ENCODE measurements at places on chromosomes 16 and 17.
A peak's percentile ranks its signal among the peaks of the same experiment; 100 is the strongest.

GRCh38 chr17:63622574-63623390 lies 565 bp downstream of the MAP3K3 start:
- no peak for DNase-seq

DNA sequence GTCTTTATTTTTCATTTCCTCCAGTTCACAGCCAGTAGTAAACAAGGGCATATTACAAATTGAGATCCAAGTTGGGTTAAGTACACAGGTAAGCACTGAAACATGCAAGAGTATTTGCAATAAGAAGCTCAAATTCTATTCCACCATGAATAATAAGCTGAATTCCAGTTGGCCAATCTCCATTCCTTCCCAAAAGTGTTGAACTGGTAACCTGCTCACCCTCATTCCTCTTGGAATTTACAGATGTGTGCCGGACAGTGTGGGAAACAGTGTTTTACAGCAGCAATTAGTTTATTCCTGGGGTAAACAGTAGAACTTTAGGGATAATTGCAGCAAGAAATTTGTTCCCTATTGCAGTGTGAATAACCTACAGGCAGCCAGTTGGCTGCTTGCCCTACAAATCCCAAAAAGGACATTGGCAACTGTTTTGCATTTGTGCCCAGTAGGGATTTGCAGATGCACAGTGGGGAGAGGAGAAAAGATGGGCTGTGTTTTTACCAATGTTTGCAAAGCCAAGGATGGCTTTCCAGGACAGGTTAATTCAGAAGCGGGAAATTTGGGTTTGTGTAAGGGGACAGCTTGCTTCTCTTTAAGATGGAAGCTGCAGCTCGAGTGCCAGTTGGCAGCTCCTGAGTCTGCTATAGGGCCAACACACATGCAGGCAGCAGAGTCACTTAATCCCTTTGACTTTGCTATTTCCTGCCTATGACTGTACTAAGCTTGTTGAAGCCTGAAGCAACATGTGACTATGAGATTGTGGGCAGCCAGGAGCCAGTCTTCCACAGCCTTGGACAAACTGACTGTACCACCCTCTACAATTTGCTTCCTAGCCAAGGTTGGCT lies 318.9 kb downstream of the MAP2K6 start:
- DNase-seq: no peak

GRCh38 chr16:1763521-1764511 lies 7.5 kb downstream of the NME3 start:
- DNase-seq: no peak

DNA sequence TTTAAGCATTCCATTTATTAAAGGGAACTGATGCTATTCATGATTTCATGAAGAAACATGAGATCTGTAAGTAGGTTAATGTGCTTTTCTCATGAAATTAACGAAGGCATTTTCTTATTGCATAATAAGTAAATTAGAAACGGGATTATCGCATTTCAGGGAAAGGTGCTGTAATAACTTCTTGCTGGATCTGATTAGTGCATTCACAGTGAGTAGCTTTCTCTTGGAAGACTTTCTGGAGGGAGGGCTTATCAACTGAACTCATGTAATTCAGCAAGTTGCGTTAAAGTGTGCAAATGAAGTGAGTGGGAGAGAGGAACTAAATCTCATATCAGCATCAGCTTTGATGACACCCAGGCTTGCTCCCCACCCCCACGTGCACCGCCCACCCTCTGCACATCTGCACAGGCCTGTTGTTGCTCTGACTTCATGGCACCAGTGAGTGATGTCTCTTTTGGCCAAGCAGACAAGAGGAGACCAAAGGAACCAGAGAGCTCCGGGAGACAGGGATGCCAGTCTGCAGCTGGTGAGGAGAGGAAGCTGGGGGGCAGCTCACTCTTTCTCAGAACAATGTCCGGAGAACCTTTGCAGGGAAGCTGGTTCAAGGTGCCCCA lies 26.3 kb upstream of the GAS7 start:
- no peak for DNase-seq

DNA sequence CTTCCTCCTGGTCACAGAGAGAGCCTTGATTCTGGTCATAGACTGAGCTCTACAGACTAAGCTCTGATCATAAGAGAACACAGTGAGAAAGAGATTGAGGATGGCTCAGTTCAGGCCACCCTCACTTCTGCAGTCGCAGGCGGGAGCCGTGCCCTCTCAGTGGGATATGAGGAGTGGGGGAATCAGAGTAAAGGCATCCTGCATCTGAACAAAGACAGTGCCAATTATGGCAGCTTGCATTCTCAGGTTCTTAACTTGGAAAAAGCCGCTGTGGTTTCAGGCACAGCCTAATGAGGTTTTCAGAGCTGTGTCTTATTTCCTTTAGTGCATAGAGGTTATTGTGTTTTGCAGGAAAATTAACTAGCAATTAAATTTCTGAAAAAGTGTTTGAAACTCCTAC lies 134.4 kb upstream of the NLRP1 start:
- no peak for DNase-seq

DNA sequence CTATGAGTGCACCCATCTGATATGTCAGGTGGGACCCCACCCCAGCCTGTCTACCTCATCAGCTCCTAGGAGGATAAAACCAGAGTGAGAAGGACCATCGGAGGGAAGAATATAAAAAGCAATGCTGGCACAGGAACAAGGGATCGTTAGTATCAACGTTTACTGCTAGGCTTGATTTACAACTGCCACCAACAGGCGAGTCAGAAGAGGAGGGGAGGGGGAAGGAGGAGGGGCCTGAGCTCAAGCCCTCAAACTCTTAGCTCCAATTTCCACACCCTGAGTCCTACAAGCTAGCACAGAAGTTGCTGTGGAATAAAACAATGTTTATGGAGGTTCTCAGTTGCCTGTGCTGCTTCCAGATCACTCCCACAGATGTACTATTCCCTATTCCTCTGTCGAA lies 234.5 kb downstream of the C16orf78 start:
- peak; percentile 78 for DNase-seq

- no peak for DNase-seq
Measured at GRCh38 chr16:75495076-75495674, at the start of gene CHST6. Gene CHST6 (minus strand): TSS chr16:75495441. CDS start chr16:75479828, 15,613 bp downstream.

DNA sequence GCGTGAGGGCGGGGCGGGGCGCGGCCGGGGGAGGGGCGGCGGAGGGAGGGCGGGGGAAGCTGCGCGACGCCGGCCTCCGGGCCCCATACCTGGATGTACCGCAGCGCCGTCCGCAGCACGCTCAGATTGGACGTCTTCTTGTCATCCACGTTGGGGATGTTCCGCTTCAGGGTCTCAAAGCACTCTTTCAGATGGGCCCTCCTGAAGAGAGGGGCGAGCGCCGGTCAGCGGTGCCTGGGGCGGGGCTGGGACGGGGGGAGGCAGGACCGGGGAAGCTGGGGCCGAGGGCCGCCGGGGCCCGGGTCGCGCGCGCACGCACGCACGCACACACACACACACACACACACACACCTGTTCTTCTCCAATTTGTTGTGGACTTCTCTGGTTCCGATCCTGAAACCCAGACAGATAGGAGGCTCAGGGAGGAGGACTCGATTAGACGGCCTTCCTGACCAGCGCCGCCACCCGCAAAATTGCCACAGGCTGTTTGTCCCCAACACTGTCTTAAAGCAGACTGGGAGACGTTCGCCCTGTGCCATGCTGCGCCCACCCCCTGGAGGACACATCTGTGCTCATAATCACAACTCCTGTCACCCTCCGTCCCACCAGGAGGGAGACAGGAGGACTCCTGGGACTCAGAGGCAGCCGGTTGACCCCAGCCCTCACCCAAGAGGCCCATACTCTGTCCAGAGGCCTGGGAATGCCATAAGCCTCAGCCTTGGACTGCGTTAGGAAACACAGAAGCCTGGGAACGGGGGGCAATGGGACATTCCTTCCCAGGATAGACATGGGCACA lies 6.7 kb downstream of the MNT start:
- DNase-seq: no peak

- no peak for DNase-seq
Measured at GRCh38 chr17:15342460-15342859, 1.1 kb upstream of the TEKT3 start.

GRCh38 chr17:50830994-50831393 lies 4.4 kb upstream of the WFIKKN2 start:
- DNase-seq: no peak

DNA sequence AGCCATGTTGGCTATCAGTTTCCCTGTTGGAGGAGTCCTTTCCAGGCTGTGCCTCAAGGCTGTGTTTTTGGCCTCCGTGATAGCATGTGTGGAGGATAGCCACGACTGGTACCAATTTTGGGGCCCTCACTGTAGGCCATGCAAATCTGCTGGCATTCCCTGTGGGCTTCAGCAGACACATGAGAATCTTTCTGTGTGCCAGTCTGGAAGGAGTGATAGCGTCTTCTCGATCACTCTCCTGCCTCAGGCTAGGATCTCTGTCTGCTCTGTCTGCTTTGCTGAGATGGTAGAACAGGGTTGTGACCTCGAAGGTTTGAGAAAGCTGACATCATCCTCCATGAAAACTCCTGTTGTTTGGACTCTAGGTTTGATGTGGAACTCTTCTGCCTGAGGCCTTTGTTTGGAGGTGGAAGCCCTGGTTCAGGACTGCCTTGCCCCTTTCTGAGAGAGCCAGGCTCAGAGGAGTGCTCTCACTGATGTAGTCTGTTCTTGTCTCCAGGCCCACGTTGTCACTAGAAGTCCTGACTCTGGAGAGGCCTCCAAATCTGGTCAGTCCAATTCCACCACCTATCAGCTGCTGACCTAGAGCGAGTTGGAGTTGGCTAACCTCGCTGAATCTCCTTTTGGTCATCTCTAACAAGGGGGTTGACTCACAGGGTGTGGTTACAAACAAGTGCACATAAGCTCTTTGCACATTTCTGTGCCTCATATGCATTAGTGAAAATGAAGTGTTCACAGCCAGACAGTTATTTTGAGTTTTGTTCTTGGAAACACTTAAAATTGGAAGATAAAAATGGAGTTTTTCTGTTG lies 12.1 kb upstream of the EDC4 start:
- no peak for DNase-seq

DNA sequence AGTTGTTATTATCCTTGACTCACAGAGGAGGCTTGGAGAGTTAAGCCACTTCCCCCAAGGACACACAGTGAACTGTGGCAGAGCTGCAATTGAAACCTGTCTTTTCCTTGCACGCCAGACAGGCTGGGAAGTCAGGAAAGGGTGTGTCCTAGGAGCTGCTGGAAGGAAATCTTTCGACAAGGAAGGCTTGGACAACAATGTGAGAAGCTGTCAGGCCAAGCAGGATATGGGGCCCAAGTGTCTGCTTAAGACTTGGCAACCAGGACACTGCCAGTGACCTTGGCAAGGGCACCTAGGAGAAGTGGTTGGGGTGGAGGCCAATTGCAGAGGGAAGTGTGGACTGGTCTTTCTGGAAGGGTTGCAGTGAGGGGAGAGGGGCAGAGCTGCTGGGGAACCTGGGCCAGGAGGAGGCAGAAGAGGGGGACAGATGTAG lies 2.1 kb upstream of the CAMKK1 start:
- no peak for DNase-seq

DNA sequence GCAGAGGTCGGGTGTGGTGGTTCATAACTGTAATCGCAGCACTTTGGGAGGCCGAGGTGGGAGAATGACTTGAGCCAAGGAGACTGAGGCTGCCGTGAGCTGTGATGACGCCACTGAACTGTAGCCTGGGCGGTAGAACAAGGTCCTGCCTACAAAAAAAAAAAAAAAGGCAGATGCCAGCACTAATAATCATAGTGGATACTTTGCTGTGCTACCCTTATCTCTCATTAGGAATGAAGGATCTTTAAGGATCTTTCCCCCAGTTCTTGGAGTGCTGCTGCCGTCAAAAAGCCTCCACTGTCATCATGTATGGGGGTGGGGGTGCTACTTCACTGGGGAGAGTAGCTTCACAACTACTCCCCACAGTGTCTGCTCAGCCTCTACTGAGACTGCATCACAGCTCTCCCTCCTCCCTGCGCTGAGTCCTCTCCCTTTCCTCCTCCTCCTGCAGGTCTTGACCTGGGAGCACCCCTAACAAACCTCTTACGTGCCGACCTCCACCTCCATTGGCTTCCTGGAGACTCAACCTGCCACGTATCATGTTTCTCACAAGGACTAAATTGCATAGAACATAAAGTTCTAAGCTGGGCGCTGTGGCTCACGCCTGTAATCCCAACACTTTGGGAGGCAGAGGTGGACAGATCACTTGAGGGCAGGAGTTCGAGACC lies 24.4 kb upstream of the ST6GALNAC1 start:
- no peak for DNase-seq

DNA sequence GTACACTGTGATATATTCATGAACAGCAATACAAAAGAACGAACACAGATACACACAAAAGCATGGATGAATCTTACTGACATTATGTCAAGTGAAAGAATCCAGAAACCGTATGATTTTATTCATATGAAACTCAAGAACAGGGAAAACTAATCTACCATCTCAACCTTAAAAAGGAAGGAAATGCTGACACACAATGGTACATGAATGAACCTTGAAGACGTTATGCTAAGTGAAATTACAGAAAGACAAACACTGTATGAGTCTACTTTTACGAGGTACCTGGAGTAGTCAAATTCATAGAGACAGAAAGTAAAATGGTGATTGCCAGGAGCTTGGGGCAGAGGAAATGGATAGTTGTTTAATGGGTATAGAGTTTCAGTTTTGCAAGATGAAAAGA lies 8.7 kb upstream of the PRKCB start:
- no peak for DNase-seq

DNA sequence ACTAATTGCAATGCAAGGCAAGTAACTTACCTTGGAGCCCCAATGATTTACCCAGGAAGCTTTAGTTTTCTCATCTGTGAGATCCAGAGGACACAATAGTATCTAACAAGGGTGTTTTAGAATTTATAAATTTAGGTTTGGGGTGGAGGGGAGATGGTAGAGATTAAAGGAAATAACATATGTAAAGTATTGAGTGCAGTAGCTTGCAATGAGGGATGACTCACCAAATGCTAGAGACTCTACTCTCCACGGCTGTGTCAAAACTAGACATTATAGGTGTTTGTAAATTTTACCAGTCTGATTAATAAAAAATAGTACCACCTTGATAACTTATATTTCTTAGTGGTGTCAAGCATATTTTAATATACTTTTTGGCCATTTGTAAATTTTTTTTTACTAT lies 3.7 kb upstream of the ABCA9 start:
- DNase-seq: no peak

- DNase-seq: no peak
Measured at GRCh38 chr16:64475627-64476351, 646.1 kb downstream of the CDH11 start.

DNA sequence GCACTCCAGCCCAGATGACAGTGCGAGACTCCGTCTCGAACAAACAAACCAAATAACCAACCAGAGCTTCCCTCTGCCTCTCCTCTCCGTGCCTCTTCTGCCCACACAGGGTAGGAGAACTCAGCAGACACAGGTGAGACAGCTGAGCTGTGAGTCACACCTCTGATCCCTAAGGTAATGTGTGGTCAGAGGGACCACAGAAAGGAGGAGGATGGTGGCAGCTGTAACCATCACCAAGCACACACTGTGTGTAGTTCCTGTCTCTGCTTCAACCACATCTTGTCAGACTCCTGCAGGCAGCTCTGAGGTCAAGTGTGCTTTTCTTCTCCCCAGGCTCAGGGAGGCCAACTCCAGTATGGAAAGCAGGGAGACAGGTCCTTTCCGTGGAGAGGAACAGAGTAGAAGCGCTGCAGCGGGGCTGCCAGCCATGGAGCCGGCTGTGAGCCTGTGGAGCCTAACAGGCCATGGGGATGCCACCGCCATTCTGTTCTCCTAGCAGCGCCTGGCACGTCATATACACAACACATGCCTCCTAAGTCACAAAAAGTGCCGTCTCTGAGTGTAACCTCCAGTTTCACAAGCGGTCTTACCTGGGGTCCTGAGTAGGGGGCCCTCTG lies 7.1 kb downstream of the NUDT16L1 start:
- DNase-seq: no peak

GRCh38 chr16:73288520-73288919 lies 240.6 kb upstream of the ZFHX3 start:
- DNase-seq: peak; percentile 11

All from left renal cortex interstitium (tissue), 4 donors.